ENCODE measurements at places on chromosomes 3 and 15.

- no peak overlapping the region for H3K27ac ChIP-seq
- H3K4me3 ChIP-seq: no peak overlapping the region
- DNase-seq: no peak
- peaks cover 4% of the 10 kb centered on the region for H3K4me1 ChIP-seq
- no peaks in the 10 kb centered on the region for H3K36me3 ChIP-seq
Observed at GRCh38 chr3:29331456-29332194, 50.8 kb downstream of the RBMS3 start.

DNA sequence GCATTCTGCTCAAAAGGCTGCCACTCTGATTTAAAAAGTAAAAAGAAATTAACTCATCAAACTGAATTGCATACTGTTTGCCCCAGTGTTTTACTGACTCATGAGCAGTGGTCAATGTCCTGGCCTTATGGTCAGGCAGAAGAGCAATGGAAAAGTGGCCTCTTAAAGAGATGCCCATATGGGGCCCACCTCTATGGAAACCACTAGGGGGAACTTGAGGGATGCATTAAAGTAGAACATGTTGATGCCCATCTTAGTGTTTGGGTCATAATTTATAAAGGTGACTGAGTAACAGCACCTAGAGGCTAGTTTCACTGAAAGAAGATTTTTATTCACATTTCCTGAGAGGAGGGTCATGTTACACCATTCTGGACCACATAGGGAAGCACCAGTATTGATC is 66.5 kb upstream of the RNU6-1 start:
- no peak for DNase-seq
- no peaks in the 10 kb centered on the region for H3K4me1 ChIP-seq
- no peak overlapping the region for H3K4me3 ChIP-seq
- no peak overlapping the region for H3K27ac ChIP-seq

GRCh38 chr15:89441295-89441812 is 55.0 kb downstream of the RHCG start:
- no peaks in the 10 kb centered on the region for H3K36me3 ChIP-seq
- peaks cover 16% of the 10 kb centered on the region for H3K4me1 ChIP-seq
- no peak overlapping the region for H3K4me3 ChIP-seq
- H3K27ac ChIP-seq: no peak overlapping the region
- no peak for DNase-seq

DNA sequence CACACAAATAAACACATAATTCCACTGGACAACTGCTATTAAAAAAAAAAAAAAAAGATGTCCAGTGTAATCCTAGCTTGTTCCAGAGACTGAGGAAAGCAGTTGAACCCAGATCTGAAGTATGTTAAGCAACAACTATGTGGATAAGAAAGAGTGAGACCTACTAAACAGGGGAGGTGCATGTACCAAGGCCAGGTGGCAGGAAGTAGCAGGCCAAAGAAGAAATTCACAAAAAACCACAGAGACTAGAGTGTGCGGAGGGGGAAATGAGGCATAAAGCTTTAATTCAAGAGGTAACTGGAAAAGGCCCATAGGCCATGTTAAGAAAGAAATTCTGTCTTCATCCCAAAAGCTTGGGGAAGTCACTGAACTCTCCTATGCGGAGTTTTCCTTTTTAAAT is 490.0 kb downstream of the NAALADL2 start:
- H3K27ac ChIP-seq: no peak overlapping the region
- no peak for DNase-seq
- no peaks in the 10 kb centered on the region for H3K27me3 ChIP-seq
- H3K4me3 ChIP-seq: no peak overlapping the region
- no peaks in the 10 kb centered on the region for H3K4me1 ChIP-seq
- no peaks in the 10 kb centered on the region for H3K36me3 ChIP-seq
